Sigmoid colon (tissue), 7 donors: ENCODE measurements at places on chromosomes 6 and 20. TPM values are rescaled to one million over a fixed set of nuclear protein-coding genes. Genes with fewer than 3 reads are reported as not detected.

The NOX3 gene
- polyA plus RNA-seq = not detected

The TXLNB gene
- 0.60 TPM for polyA plus RNA-seq

The BHLHE23 gene
- polyA plus RNA-seq = not detected

The PLTP gene
- polyA plus RNA-seq = 52.0 TPM

The HLA-DRA gene
- polyA plus RNA-seq = 137 TPM

DNA sequence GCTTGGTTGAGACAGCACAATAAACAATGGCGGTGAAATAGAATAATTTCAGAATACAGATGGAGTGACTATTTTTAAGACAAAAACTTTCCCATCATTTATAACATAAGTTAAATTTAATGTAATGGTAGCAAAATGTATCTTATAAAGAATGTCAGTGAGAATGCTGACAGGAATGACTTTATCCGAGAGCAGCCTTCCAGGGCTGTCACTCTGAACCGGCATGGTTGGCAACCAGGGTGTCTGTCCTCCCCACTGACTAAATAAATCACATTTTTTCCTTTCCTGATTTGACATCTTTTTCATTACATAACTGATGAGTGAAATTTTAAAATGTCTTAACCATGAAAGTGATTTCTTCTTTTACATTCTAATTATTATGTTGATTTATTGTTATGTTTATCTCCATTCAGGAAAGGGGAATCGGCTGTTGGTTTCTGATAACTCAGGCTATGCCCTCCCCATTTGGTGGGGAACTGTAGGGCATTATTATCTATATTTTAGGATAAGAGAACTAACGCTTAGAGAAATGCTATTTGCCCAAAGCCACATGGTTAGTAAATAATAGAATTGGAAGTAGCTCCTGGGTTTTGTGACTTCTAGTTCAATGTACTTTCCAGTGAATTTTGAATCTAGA, 109.2 kb upstream of the OGFRL1 start:
- DNase-seq = no peak

DNA sequence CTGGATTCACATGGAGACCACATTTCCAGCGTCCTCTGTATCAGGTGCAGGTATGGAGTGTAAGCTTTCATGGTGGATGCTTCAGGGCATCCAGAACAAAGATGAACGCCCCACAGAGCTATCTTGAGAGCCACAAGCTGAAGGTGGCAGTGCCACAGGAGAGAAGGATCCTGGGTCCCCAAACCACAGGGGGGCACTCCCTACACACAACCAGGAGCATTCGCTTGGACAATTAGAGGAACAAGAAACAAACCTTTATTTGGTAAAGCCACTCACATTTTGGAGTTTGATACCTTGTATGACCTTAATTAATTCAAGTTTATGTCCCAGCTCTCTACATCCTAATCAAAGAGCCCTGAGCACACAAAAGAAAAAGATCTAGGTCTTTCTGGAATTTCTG, 406.3 kb downstream of the PREX1 start:
- no peak for DNase-seq

- peak; percentile 71 for DNase-seq
Observed at GRCh38 chr20:6708010-6708409, 59.5 kb upstream of the BMP2 start.

DNA sequence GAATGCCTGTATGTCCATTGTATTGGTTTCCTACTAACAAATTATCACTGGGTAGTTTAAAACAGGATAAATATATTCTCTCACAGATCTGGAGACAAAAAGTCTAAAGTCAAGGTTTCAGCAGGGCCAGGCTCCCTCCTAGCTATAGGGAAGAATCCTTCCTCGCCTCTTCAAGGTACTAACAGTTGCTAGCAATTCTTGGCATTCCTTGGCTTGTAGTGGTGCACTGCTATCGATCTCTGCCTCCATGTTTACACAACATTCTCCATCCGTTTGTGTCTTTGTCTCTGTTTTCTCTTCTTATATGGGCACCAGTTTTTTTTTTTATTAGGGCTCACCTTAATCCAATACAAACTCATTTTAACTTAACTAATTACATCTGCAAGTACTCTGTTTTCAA, 48.9 kb downstream of the OR2B6 start:
- DNase-seq = no peak
